ENCODE measurements at places on chromosomes 7 and 10.
A peak's percentile ranks its signal among the peaks of the same experiment; 100 is the strongest.

DNA sequence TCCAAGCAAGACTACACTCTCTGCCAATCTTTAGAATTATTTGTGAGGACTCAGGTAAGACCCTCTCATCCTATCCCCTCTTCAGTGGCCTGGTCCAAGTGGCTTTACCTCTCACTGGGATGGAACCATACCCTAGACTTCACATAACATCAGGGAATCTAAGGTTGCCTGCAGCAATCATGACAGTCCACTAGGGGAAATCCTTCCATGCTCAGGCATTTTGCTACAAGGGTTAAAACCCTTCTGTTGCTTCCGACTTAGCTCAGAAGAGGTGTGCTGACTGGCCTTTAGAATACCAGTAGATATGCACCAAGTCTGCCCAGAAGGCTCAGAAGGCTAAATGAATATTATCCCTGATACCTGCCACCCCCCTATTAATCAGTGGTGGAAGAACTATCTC, 24.9 kb upstream of the NPS start:
- no peak for DNase-seq

DNA sequence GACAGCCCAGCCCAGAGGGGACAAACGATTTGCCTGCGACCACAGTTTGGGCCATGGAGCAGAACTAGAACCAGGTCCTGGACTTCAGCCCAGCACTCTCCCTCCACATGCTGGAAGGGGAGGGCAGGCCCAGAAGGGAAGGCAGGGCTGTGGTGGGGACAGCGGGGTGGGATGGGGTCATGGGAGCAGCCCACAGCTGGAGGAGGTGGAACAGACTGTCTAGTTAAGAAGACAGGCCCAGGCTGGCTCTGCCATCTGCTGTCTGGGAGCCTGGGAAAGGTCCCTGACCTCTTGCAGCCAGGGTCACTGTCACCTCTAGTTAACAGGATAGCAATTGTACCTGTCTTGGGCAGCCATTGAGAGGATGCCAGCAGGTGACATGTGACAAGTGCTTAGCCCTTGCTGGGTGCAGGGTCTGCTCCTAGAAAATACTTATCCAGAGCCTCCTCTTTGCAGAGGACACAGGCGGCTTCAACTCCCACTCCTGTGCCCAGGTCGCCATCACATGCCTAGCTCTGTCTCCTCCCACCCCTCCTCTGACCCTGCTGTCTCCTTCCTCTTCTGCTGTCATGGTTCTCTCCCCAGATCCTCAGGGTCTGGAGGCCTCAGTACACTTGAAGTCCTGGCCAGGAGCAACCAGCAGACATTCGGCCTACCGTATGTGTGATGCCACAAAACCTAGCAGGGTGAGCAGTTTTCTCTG, 37.0 kb upstream of the CHST15 start:
- no peak for DNase-seq

- DNase-seq = no peak
These were observed 466.1 kb upstream of the FOXK1 start for GRCh38 chr7:4216016-4216415.

DNA sequence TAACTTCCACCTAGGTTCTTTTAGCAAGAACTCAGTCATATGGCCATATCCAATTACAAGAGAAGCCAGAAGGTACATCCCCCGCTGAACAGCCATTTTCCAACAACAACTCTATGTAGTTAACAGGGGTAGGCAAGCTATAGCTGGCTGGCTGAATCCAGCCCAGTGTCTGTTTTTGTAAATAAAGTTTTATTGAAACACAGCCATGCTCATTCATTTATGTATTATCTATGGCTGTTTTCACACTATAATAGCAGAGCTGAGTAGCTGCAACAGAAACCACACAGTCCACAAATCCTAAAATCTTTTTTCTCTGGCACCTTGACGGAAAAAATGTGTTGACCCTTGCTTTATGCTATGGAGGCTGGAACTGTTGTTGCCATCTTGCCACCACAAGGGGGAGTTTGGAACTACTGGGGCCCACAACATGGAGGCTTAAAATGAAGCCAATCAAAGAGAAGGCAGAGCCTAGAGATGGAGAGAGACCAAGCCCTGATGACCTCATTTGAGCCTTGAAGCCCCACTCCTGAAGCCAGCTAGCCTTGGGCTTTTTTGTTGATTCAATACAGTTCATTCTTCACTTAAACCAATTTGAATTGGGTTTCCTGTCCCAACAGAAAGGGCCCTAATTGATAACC, 33.3 kb upstream of the XPNPEP1 start:
- no peak for DNase-seq

DNA sequence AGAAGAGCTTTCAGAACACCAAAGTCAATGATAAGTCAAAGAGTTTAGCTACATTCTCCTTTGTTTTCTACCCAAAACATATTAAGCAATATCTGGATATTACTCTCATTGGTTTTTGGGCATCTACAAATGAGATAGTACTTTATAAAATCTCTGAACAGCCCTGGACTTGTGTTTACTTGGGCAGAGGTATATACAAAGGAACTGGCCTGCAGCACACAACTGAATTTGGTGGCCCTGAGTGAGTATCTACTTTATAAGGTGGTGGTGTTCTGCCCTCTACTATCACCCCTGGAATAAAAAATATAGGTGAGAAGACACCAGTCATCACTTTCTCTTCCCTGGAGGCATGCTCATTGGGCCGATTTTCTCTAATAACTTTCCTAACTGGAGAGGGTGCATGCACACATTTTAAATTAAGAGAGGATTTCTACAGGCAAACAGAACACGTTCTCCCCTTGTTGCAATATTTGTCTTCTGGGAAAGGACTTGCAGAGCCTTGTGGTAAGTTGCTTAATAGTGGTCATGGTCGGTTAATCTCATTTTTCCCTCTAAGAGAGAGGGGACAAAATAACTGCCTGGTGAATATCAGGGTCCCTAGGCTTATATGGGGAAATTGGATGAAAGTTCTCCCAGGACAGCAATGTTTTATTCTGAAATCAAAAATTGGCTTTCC, 41.1 kb downstream of the OTUD1 start:
- no peak for DNase-seq

DNA sequence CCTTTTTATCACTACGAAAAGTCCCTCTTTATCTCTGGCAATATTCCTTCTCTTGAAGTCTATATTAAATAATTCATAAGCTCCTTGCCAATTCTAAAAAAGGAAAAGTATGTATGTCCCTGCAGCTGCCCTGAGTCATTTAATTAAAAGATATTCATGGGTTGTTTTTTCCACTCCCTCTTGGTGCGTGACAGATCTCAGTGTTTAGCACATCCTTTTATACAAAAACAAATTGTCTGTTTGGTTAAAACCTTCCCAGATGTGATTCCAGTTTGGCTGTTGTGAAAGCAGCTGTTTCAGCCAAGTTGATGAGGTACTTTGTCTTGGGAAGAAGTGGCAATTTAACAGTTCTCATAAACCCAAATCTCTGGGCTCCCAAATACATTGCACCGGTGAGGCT, 33.8 kb upstream of the PRLHR start:
- DNase-seq = no peak

GRCh38 chr10:52257692-52258075, 56.4 kb upstream of the DKK1 start:
- no peak for DNase-seq

DNA sequence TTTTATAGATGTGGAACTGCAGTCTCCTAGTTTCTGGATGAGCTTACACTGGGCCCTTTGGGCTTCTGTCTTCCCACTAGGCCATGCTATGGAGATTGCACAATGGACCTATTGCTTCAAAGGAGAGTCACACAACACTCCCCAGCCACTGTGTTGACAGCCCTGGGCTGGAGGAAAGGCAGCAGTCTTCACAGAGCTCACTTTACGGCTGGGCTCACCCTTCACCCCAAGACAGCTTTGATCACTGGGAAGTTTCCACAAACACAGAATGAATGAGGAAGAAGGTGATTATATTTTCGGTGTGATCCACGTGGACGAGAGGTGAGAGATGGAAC, 92.7 kb upstream of the GDF10 start:
- DNase-seq = no peak

GRCh38 chr7:13687500-13687899, 302.0 kb downstream of the ETV1 start:
- DNase-seq = no peak

DNA sequence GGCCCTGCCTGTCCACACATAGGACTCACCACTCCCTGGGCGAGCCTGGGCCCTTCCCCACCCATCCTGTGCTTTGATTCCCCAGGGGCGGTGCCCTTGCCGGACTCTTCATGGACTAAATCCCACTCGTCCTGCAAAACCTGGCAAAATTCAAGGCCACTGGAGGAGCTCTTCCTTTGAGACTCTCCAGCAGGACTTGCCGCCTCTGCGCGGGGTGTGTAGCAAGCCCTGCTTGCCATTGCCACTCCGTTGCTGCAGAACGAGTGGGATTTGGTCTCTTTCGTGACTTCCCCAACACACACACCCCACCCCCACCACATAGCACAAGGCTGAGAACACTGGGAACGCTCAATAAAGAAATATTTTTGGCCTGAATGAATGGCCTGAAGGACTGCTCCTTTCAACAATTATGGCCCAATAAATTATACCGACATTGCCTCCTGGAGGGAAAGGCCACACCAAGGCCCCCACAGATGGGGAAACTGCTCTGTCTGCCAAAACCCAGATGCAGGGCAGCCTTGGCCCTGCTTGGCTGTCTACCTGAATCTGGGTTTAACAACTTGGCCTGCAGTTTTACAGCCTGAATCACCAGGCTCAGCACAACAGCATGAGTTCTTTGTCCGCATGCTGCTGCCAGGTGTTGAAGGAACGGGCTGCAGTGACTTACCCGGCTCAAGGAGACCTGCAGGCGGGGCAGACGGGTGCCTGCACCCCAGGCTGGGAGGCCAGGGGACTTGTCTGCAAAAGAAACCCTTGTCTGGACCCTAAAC, 72.8 kb upstream of the KAT6B start:
- DNase-seq = no peak

GRCh38 chr10:32050177-32050576, 6.0 kb downstream of the KIF5B start:
- no peak for DNase-seq

DNA sequence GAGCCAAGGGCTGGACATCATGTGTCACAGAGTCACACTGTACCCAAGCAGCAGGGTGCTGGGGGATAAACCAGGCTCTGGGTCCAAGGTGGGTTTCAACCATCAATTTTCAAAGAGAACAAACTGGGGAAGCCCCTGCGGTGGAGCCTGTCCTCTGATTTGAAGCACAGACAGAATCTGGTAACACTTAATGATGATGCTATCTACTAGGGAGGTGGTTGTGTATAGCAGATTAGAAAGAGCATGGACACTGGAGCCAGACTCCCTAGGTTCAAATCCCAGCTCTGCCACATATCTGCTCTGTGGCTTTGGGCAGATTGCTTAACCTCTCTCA, 204.9 kb upstream of the ZMIZ1 start:
- DNase-seq = no peak

- no peak for DNase-seq
These were observed 1.4 kb downstream of the FBXW4 start for GRCh38 chr10:101693651-101693977.

- DNase-seq = no peak
These were observed 259.9 kb downstream of the CACNA2D1 start for GRCh38 chr7:82183634-82184033.

DNA sequence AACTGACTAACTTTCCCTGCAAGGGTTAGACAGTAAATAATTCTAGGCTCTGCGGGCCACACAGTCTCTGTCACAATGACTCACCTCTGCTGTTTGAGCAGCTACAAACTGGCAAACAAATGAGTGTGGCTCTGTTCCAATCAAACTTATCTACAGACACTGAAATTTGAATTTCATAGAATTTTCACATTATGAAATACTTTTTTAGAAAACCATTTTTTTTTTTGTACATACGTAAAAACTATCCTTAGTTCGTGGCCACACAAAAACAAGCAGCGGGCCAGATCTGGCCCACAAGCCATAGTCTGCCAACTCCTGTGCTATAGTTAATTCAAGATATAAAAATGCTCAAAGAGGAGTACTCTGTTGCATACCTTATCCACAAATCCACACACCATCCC, 32.6 kb downstream of the PIP4K2A start:
- DNase-seq = peak; percentile 66

DNA sequence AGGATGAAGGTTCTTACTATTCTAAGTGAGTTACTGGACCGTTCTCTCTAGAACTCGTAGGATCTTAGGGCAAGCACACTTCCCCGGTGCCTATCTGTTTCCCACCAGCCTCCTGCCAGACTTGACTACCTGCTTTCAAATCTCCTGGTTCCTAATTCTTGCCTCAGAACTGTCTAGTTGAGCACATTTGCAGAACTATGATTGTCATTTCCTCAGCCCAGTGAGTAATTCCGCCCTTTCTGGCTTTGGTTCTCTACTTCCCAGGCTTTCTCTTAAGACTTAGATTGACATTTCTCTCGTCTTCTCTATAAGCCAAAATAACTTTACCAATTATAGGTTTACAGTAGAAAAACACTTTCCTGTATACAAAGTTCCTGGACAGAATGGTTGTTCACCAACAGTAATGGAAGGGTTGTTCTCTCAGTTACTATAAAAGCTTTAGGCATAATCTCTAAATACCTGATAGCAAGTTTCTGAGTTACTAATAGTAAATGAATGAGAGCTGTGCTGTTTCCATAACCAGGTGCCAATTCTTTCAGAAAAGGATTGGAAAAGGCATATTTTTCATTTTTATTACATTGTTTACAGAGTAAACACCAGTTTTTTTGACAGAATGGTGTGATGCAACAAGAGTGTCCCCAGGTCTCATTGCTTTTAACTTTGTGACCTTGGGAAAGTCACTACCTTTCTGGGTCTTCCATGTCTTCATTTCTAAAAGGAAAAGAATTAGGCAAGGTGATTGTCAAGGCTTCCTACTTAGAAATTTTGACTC, 41.1 kb downstream of the PLEKHA8 start:
- DNase-seq = no peak

DNA sequence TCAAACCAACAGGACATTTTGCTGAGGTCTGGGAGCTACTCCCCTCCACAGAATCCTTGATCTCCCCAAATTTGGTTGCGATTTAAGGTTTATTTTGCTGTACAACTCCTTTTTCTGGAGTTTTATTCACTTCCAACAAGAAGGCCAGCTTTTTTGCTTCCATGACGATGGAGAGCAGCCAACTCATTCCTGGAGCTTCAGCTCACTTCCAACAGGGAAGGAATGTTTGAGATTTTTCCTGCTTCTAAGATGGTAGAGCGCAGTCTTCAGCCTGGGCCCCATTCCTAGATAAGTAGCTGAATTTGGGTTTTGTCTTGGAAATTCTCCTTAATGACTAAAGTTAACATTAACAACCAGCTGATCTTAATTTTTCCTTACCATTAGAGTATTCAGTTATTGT, 30.9 kb upstream of the CREB3L2 start:
- no peak for DNase-seq

Data from CD4-positive, alpha-beta T cell (primary cell).